ENCODE measurements at places on chromosomes 13 and 19. TPM values are rescaled to one million over a fixed set of nuclear protein-coding genes. Genes with fewer than 3 reads are reported as not detected.

AMER2 gene
- total RNA-seq = not detected

SIGLEC8 gene
- total RNA-seq = not detected

KLK14 gene
- 0.36 TPM for total RNA-seq

KLF5 gene
- 5.7 TPM for total RNA-seq

- no peaks in the 10 kb centered on the region for H3K27me3 ChIP-seq
- no peak overlapping the region for H3K27ac ChIP-seq
- H3K36me3 ChIP-seq = no peaks in the 10 kb centered on the region
- H3K4me3 ChIP-seq = no peak overlapping the region
- DNase-seq = no peak
Measured at GRCh38 chr19:11191273-11191755, 6.0 kb downstream of the KANK2 start.

GRCh38 chr19:7602240-7602934 lies 6.7 kb downstream of the CAMSAP3 start:
- no peak overlapping the region for H3K4me3 ChIP-seq
- H3K27ac ChIP-seq = no peak overlapping the region
- H3K36me3 ChIP-seq = no peaks in the 10 kb centered on the region
- no peak for DNase-seq
- H3K27me3 ChIP-seq = peaks cover 4% of the 10 kb centered on the region

DNA sequence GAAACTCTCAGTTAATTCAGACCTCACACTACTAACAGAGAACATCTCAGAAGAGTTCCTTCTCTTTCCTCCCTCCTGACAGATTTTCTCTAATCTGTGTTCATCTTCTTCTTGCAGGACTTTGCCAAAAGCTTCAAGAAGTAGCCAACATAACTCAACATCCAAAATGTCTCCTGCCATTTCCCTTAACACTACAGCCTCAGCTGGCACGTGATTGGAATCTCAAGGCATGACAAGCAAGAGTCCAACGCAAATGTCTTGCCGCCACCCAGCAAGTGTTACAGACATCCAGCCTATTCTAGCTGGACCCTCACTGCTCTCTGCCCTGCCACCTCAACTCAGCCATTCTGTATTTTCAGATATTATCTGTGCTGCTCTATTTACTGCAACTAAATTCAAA lies 135.1 kb downstream of the DNAJC15 start:
- no peak for DNase-seq
- H3K4me1 ChIP-seq = no peaks in the 10 kb centered on the region
- H3K36me3 ChIP-seq = no peaks in the 10 kb centered on the region
- no peaks in the 10 kb centered on the region for H3K27me3 ChIP-seq
- no peak overlapping the region for H3K27ac ChIP-seq

DNA sequence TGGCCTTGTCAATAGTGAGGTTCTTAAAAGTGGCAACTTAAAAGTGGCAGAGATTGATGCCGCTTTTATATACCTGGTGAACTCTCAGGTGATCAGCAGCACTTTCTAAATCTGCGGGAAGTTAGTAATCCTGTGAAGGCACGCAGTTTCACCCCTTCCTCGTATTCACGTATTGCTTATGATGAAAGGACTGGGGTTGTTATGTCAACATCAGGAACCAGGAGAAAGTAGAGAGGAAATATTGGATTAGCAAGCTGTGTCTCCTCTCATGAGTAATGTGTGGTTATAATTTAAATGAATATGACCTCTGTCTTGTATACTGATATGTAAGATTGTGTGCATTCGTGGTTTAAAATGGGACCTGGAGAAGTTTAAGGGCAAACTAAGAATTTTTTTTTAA lies 544.6 kb downstream of the SLITRK6 start:
- H3K4me3 ChIP-seq = no peak overlapping the region
- H3K27me3 ChIP-seq = no peaks in the 10 kb centered on the region
- no peaks in the 10 kb centered on the region for H3K36me3 ChIP-seq
- no peak for DNase-seq
- H3K27ac ChIP-seq = no peak overlapping the region

GRCh38 chr19:47411101-47411500 lies 8.2 kb downstream of the MEIS3 start:
- no peaks in the 10 kb centered on the region for H3K36me3 ChIP-seq
- H3K27ac ChIP-seq = no peak overlapping the region
- H3K4me1 ChIP-seq = no peaks in the 10 kb centered on the region
- H3K4me3 ChIP-seq = no peak overlapping the region

GRCh38 chr13:79490824-79491223 lies 9.9 kb downstream of the NDFIP2 start:
- no peaks in the 10 kb centered on the region for H3K36me3 ChIP-seq
- no peak for DNase-seq
- H3K4me1 ChIP-seq = peaks cover 17% of the 10 kb centered on the region
- H3K27me3 ChIP-seq = no peaks in the 10 kb centered on the region
- H3K4me3 ChIP-seq = no peak overlapping the region

DNA sequence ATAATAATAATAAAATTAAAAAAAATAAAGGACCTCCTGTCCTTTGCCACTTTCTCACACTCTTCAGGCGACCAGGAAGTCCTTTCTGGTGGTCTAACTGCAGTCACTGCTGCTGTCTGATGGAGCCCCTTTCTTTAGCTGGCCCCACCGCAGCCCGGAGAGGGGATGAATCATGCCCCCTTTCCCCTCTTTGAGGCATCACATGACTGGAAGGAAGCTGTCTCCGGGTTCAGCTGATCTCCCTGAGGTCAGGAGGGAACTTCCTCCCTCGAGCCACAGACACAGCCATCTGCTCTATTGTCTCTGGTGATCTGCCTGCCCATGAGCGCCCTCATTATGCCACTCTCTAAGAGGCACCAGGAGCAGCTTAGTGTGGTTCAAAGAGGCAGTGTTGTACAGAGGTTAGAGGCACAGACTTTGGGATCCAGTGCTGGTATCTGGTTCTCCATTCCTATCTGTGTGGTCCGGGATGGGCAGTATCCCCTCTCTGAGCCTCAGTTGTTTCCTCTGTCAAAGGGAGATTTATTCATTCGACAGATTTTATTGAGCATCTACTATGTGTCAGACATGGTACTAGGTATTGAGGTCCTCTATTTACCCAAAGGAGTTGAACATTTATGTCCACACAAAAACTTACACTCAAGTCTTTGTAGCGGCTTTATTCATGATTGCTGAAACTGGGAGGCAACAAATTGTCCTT lies 30.0 kb downstream of the VAV1 start:
- DNase-seq = peak; percentile 38
- no peaks in the 10 kb centered on the region for H3K27me3 ChIP-seq
- H3K36me3 ChIP-seq = no peaks in the 10 kb centered on the region

DNA sequence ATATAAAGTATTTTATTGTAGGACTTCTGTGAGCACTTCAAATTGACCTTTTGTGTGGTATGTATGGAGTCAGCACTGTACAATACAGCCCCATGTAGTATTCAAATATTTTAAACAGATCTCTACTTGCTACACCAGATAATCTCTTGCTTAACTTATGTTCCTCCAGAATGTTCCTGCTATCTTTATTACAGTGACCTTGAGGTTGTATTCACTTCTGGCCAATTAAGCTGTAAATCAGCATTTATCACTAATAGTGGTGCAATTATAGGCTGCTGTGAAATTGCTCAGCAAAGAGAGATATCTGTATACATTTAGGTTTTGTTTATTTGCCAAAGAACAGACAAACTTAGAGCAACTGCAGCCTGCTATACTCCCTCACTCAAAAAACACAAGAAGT lies 1218.6 kb downstream of the PCDH17 start:
- H3K27me3 ChIP-seq = no peaks in the 10 kb centered on the region
- no peaks in the 10 kb centered on the region for H3K4me1 ChIP-seq
- DNase-seq = no peak
